Stimulated activated CD4-positive, alpha-beta T cell treated with anti-CD3 and anti-CD28 coated beads, Interleukin-1b, Interleukin-23, amount 100 ng/mL, for 4 hours (primary cell): ENCODE measurements at places on chromosomes 2 and 18.
A peak's percentile ranks its signal among the peaks of the same experiment; 100 is the strongest.

DNA sequence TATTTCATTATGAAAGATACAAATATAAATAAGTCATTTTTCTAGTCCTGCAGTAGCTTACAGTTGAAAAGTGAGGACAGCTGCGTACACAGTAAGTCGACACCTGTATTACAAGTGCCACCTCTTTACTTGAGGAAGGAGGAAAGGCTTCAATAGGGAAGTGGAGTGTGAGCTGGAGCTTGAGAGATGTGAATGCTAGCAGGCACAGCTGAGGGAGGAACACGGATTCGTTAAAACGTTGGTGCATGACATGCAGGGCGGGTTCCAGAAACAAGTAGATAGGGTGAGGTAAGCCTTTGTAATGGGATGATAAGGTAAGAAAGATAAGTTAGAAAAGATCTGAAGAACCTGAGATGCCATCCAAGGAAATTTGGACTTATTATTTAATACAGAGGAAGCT is 98.1 kb upstream of the CSRNP3 start:
- DNase-seq = no peak

DNA sequence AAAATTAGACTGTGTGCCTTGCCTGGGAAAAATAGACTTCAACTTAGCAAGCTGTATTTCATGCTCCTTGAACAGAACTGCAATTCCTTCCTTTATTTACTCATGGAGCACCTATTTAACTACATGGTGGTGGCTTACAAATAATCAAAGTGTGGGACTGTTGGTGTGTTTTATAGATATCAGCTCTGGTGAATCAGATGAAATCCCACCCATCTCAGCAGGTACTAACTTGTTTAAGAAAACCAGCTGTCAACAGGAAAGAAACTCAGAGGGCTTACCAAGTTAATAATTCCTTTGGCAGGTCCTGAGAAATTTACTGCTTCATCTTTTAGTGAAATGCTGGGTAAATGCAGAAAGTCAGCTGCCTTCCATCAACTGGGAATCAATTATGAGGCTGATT is 830.6 kb downstream of the SLC4A3 start:
- no peak for DNase-seq

GRCh38 chr2:241816431-241817121 is 7.6 kb downstream of the NEU4 start:
- DNase-seq = no peak

DNA sequence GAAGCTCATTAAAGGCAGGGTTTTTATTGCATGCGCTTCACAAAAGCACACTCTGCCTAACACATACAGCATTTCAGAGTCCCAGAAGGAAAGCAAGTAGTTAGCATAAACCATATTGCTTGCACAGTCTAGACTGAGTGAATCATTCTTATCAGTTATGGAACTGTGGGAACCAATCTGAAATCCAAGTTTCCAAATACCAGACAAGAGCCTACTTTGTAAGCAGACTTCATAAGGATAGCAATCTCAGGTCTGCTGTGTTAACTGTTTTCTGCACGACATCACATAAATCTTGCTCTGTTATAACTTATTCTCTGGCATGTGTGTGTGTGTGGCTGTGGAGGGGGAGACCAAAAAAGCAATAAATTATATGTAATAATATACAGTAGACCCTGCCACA is 608.1 kb upstream of the REG3G start:
- no peak for DNase-seq

- no peak for DNase-seq
Observed at GRCh38 chr2:110977403-110977802, 143.3 kb upstream of the BCL2L11 start.

GRCh38 chr18:48459016-48459415 is 49.8 kb upstream of the ZBTB7C start:
- no peak for DNase-seq

DNA sequence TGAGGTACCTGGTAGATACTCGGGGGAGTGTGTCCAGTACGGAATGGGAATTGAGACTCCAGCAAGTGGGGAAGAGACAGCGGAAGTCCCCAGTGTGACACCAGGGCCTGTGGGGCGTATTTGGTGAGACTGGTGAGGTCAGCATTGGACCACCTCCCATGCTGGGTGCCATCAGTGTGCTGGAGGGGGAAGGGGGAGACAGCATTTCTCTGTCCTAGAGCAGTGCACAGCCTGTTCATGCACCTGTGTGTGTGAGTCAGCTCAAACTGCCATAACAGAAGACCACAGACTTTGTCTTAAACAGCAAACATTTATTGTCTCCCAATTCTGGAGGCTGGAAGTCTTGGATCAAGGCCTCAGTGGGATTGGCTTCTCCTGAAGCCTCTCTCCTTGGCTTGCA is 301.8 kb downstream of the GBX2 start:
- DNase-seq = no peak

GRCh38 chr2:128702616-128703015 is 383.9 kb upstream of the HS6ST1 start:
- no peak for DNase-seq

DNA sequence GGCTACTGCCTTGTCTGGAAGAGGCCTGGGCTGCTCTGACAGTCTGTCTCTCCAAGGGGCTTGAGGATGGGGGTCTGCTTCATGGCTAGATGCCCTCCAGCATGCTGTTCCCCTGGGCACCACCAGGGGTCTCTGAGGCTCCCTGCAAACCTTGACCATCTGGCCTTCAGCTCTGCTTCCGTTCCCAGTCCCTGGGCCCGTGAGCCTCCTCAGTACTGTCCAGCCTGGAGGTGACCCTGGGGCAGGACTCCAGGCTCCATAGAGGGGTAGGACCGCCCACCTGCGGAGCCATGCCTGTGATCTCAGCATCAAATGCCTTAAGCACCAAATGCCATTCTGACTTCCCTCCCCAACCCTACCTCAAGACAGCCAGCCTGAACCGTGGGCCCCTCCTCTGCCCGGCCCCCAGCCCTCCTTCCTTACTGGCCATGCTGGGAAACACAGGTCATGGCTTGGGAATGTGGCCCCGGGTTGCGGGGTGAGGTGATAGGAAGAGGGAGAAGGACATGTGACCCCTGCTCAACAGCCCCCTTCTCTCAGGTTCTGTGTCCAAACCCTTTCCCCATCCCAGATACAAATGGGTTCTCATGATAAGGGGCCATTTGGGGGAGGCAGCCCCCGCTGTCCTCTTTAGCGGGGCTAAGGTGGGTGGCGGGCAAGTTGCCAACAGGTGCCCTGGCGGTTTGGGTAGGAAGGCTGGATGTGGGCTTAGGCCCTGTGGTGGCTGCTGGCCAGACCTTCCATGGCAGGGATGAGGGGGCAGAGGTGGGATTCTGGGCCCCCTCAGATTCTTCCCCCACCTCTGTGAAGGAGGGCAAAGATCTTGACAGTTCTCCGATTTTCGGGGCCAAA is 25.0 kb downstream of the SPEG start:
- peak; percentile 41 for DNase-seq

- no peak for DNase-seq
Observed at GRCh38 chr18:78487649-78488048, 492.0 kb upstream of the SALL3 start.

- DNase-seq = no peak
Observed at GRCh38 chr2:96884299-96885094, 14.6 kb upstream of the SEMA4C start.

- DNase-seq = no peak
Observed at GRCh38 chr2:239826786-239827522, 198.2 kb downstream of the NDUFA10 start.

GRCh38 chr2:45637440-45637839 is 14.0 kb upstream of the PRKCE start:
- no peak for DNase-seq

- DNase-seq = no peak
Observed at GRCh38 chr2:238358769-238359168, 38.5 kb downstream of the TRAF3IP1 start.

- no peak for DNase-seq
Observed at GRCh38 chr2:8536686-8537561, 144.9 kb upstream of the ID2 start.

- no peak for DNase-seq
Observed at GRCh38 chr2:86393521-86394491, 47.4 kb upstream of the KDM3A start.

DNA sequence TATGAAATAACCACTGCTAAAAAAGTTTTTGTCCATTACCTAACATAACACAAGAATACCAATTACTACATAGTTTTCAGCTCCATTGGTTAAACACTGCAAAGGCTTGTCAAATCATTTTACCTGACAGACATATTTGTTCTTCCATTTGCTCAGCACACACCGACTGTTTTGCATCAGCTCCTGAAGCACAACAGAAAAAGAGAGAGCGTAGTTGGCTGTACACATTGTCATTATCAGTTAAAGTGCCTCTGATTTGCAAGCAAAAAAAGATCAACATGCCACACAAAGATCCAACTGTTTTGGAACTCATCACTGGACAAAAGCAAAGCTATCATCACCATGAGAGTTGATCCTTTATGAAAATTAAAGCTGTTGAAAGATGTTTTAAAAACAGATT is 103.8 kb downstream of the WDPCP start:
- DNase-seq = no peak

DNA sequence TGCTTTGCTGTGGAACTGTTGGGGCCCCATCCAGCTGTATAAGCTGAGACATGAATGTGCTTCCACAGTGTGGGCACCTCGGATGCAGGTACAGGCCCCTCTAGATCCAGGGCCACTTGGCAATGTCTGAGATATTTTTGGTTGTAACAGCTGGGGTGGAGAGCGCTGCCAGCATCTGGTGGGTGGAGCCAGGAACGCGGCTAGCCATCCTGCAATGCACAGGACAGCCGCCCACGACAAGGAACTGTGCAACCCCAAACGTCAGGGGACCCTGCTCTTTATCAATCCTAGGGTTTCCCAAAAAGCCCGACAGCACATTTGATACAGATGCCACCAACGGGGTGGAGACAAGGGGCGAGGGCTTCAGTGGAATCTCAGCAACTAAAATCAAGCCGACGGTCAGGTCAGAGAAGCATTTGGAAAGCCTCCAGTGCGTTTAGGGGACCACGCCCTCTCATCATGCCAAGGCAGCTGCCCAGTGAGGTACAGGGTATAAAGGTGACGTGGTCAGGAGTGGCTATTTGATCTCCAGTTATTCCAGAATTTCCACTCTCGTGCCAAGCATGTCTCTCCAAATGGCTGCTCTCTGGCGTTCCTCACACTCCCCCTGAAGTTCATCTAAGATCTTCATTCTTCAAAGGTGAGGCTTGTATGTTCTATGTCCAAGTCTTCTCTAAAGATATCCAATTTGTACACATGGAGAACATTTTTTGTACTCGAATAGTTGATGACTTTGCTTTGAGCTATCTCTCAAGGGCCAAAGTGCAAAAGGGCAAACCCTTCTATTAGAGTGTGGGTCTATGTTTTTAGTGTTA is 55.7 kb downstream of the LRRFIP1 start:
- DNase-seq = no peak

DNA sequence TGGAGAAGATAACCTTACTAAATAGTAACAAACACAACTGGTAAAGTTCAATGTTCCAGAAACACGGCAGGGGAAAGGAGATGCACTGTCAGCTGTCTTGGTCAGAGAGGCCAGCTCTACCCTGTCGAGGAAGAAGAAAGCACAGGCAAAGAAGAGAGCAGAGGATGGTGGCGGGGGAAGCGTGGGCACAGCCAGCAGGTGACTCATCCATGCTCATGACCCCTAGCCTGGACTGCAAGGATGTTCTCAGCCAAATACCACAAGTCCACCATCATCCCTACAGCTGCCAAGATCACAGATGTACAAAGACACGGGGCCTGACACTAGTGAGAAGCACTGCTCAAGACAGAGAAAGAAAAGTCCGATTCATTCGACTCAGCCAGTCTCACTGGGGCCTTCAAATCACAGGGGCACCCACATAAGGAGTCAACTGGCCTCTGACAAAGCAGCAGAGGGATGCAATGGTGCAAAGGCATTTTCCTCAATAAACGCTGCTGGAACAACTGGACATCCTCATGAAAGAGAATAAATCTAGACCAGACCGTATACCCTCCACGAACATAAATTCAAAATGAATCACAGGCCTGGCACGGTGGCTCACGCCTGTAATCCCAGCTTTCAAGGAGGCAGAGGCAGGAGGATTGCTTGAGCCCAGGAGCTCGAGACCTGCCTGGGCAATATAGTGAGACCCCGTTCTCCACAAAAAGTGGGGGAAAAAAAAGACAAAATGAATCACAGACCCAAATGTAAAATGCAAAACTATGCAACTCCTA is 5.6 kb downstream of the DTYMK start:
- no peak for DNase-seq

- DNase-seq = no peak
Observed at GRCh38 chr2:172339371-172340010, 87.9 kb upstream of the ITGA6 start.

- no peak for DNase-seq
Observed at GRCh38 chr2:75503048-75503607, 57.6 kb downstream of the EVA1A start.

DNA sequence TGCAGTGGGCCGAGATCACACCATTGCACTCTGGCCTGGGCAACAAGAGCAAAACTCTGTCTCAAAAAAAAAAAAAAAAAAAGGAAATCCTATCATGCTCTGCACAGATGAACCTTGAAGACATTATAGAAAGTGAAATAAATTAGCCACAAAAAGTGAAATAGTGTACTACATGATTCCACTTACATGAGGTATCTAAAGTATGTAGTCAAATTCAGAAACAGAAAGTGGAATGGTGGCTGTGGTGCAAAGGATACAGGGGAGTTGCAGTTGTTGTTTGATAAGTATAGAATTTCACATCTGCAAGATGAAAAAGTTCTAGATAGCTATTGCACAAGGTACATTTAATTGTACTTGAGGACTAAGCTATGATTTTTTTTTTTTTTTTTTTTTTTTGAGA is 5.2 kb downstream of the ZRANB3 start:
- DNase-seq = no peak

- no peak for DNase-seq
Observed at GRCh38 chr2:31110998-31111397, 27.2 kb downstream of the GALNT14 start.

- DNase-seq = no peak
Observed at GRCh38 chr18:74899554-74899953, 301.9 kb downstream of the ZNF407 start.

GRCh38 chr2:20641123-20641985 is 9.5 kb downstream of the HS1BP3 start:
- no peak for DNase-seq

GRCh38 chr2:12176623-12177454 is 430.4 kb downstream of the LPIN1 start:
- no peak for DNase-seq

DNA sequence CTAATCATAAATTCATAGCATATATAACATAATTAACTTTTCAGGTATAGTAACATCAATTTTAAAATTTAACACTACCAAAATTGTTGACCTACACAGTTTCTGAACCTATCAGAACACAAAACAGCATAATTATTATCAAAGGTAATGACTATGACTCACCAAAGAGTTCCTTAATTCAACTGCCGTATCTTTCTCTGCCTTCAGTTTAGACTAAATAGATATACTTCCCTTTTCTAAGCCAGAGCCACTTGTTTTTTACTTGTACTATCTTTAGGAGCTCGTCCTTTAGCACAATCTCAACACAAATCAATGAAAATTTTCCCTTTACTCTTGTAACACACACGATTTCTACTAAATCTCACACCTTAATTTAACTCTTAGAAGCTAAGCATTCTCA is 54.4 kb downstream of the CCDC88A start:
- DNase-seq = no peak

- peak; percentile 52 for DNase-seq
Observed at GRCh38 chr2:225041207-225041850, 939 bp downstream of the DOCK10 start.

- DNase-seq = no peak
Observed at GRCh38 chr2:220835583-220835982, 736.5 kb downstream of the EPHA4 start.
